ENCODE measurements at places on chromosomes 5 and 9.

DNA sequence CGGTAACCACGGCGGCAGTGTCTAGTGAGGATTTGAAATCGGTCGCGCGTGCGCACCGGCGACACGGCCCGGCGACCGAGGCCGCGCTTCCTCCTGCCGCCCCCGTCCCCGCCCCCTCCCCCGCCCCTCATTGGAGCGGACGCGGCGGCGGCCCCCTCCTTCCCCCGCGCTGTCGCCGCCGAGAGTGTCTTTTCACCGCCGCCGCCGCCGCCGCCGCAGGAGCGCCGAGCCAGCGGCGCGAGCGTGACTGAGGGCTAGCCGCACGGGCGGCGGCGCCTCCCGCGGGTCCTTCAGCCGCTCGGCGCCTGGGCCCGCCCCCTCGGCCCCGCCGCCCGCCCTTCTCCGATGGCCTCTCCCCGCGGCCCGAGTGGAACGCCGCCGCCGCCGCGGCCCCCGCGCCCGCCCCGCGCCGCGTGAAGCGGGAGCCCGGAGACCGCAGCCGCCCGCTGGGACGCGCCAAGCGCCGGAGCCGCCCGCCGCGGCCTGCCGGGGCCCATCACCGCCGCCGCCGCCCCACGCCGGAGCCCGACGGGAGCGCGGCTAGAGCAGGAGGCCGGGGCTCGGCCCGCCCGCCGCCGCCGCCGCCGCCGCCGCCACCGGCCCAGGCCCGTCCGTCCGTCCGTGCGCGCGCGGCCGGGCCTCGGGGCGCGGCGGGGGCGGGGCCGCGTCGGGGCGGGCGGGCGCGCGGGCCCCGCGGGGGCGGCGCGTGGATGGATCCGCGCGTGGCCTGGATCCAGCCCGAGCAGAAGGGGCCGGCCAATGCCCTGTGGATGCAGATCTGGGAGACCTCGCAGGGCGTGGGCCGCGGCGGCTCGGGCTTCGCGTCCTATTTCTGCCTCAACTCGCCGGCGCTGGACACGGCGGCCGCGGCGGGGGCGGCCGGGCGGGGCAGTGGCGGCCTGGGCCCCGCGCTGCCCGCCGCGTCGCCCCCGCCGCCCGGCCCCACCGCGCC lies at the start of gene TENT4A:
TSS of gene TENT4A (plus strand) at position 159 of the 952 bp plus-strand sequence. CDS start at position 711, 552 bp downstream.
- H3K36me3 ChIP-seq, result no peaks in the 10 kb centered on the region
- H3K27me3 ChIP-seq, result no peaks in the 10 kb centered on the region
- H3K4me1 ChIP-seq, result peaks cover 47% of the 10 kb centered on the region
- H3K4me3 ChIP-seq, result peak within 1 kb of the TSS; percentile 60
- DNase-seq, result peak; percentile 58

DNA sequence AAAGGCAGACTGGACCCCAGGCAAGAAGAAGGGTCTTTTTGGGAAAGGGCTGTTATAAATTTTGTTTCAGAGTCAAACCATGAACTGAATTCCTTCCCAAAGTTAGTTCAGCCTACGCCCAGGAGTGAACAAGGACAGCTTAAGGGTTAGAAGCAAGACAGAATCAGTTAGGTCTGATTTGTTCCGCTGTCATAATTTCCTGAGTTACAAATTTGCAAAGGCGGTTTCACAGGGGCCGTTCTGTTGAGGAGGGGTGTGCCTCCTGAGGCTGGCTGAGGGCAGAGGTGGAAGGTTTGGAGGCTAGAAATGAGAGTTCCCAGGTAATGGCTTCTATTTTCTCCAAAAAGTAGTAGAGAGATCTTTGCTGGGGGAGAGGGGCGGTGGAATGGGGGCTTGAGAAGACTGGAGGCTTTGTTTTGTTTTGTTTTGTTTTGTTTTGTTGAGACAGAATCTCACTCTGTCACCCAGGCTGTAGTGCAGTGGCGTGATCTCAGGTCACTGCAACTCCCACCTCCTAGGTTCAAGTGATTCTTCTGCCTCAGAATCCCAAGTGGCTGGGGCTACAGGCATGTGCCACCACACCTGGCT lies 4.1 kb upstream of the CERCAM start:
- no peaks in the 10 kb centered on the region for H3K27me3 ChIP-seq
- H3K36me3 ChIP-seq, result no peaks in the 10 kb centered on the region
- DNase-seq, result no peak
- no peak overlapping the region for H3K27ac ChIP-seq

GRCh38 chr5:146753641-146754040 lies 124.9 kb downstream of the PPP2R2B start:
- no peak overlapping the region for H3K27ac ChIP-seq
- DNase-seq, result no peak
- H3K4me3 ChIP-seq, result no peak overlapping the region

DNA sequence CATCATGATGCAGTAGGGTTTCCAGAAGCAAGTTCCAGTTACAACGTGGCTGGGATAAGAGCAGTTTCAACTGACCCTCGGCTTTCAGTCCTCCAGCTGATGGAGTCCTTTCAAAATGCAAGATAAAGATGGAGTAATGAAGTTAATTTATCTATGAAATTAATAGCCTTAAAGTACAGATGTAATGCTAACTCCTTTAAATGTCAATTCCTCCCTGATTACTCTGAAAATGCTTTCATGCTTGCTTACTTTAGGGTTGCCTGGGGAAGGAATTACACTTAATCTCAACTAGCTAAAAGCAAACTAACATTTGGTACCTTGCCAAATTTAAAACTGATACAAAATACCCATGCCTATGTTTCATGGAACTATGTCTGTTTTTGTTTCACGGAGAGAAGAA lies 178.4 kb downstream of the KIAA0825 start:
- no peaks in the 10 kb centered on the region for H3K4me1 ChIP-seq
- no peaks in the 10 kb centered on the region for H3K27me3 ChIP-seq
- no peak for DNase-seq
- H3K4me3 ChIP-seq, result no peak overlapping the region

- H3K36me3 ChIP-seq, result peaks cover 10% of the 10 kb centered on the region
- no peak overlapping the region for H3K4me3 ChIP-seq
- DNase-seq, result no peak
Measured at GRCh38 chr5:36688722-36689121, 82.3 kb downstream of the SLC1A3 start.

GRCh38 chr9:69583645-69584234 lies 88.4 kb downstream of the APBA1 start:
- no peaks in the 10 kb centered on the region for H3K4me1 ChIP-seq
- H3K4me3 ChIP-seq, result no peak overlapping the region
- DNase-seq, result no peak
- H3K36me3 ChIP-seq, result no peaks in the 10 kb centered on the region

GRCh38 chr5:92998456-92998855 lies 582.6 kb downstream of the NR2F1-AS1 start:
- no peak overlapping the region for H3K27ac ChIP-seq
- no peak overlapping the region for H3K4me3 ChIP-seq
- H3K27me3 ChIP-seq, result no peaks in the 10 kb centered on the region
- H3K36me3 ChIP-seq, result no peaks in the 10 kb centered on the region
- no peaks in the 10 kb centered on the region for H3K4me1 ChIP-seq
- no peak for DNase-seq

DNA sequence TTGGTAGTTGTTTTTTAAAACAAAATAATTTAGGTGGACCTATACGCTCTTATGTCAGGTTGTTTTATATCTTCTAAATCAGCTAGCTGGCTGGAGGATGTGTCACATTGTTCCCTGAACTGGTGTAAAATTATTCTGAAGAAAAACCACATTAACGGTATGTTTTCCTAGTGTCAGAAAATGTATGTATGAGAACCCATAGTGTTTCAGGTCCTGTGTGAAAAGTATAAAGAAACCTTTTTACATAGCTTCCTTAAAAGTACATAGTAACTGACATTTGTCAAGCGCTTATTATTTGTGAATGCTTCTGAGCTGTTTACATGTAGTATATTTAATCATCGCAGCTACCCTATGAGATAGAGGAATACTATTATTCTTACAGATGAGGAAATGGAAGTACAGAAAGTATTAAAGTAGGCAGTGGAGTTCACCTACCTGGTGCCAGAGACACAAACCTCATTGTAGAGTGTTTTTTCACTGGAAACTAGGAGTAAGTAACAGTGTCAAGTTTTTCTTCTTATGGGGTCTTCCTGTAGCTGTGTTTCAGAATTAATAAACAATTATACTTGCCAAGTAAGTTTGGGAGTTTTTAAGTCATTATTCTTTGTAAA lies 10.4 kb upstream of the FAM120AOS start:
- no peaks in the 10 kb centered on the region for H3K4me1 ChIP-seq
- no peak overlapping the region for H3K4me3 ChIP-seq
- no peaks in the 10 kb centered on the region for H3K27me3 ChIP-seq
- no peaks in the 10 kb centered on the region for H3K36me3 ChIP-seq
- no peak overlapping the region for H3K27ac ChIP-seq
